ENCODE measurements at places on chromosomes 4 and X.

GRCh38 chrX:120016068-120016441 is 61.4 kb downstream of the RHOXF2B start:
- no peak for DNase-seq

DNA sequence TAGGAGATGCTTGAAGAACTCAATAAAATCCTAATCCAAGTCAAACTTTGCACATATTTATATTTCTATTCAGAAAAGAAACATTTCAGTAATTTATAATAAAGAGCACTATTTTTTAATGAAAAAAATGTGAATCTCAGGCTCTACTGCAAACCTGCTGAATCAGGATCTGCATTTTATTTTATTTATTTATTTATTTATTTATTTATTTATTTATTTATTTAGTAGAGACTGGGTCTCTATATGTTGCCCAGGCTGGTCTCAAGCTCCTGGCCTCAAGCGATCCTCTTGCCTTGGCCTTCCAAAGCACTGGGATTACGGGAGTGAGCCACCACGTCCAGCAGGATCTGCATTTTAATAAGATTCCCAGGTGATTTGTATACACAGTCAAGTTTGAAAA is 16.0 kb downstream of the SUPT20HL1 start:
- DNase-seq: no peak

- DNase-seq: no peak
Measured at GRCh38 chrX:118114971-118115370, 1.6 kb downstream of the KLHL13 start.

- DNase-seq: no peak
Measured at GRCh38 chr4:137530176-137530575, 2.1 kb downstream of the PCDH18 start.

DNA sequence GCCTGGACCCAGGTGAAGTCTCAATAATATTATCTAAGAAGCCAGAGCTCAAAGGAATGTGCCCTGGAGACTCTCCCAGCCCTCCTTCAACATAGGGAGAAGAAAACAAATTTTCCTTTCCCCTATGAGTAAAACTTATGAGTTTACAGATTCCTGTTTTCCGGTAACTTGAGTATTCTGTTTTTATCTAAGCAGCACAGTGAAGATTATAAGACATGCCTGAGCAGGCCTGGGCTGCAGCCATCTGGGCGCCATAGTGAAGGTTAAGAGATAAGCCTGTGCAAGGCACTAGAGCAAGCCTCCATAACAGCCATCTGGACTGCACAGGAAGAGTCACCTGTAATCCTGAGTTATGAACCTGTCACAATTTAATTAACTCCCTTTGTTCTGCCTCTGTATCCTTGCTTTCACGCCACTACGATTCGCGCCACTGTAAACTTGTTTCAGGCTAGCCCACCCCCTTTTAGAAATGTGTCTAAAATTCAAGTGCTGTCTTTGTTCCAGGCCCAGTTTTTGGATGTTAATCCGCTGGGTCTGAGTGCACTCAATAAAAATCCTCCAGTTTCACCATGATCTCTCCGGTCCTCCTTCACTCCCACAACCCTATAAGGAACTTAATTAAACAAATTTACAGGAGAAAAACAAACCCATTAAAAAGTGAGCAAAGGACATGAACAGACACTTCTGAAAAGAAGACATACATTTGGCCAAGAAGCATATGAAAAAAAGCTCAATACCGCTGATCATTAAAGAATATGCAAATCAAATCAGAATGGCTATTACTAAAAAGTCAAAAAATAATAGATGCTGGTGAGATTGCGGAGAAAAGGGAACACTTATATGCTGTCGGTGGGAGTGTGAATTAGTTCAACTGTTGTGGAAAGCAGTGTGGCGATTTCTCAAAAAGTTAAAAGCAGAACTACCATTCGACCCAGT is 189.5 kb downstream of the APBB2 start:
- DNase-seq: no peak

GRCh38 chrX:116873671-116874070 is 410.9 kb upstream of the CT83 start:
- DNase-seq: no peak

- DNase-seq: no peak
Measured at GRCh38 chrX:9533611-9534010, 68.8 kb downstream of the TBL1X start.

DNA sequence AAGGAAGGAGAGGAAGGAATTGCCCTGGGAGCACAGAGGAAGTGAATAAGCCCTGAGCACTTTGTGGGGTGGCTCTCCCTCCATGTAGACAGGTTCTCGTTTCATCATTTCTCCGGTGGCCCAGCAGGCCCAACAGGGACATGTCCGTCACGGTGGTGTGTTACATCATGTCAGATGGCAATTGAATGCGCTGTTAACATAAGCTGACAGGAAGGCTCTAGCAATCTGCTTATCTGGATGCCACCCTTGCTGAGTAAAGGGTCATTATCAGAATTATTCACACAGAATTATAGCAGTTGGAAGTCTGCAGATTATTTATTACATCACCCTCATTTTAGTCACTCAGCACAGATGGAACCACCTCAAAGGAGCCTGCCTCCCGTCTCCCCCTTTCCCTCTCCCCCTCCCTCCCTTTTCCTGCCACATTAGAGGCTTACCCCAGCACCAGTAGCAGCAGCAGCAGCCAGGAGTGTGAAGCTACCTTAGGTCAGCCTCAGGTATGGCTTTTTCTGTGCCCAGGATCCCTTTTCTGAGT is 124.3 kb upstream of the TRIM2 start:
- no peak for DNase-seq

DNA sequence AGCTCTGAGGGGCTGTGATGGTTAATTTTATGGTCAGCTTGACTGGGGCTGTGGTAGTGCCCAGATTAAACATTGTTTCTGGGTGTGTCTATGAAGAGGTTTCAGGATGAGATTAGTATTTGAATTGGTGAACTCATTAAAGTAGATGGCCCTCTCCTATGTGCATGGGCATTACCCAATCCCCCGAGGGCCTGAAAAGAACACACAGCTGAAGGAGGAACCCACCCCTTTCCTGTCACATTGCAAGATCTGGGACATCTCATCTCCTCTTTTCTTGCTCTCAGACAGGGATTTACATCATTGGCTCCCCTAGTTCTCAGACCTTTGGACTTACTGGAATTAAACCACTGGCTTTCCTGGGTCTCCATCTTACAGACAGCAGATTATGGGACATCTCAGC is 29.4 kb upstream of the NDP start:
- no peak for DNase-seq

DNA sequence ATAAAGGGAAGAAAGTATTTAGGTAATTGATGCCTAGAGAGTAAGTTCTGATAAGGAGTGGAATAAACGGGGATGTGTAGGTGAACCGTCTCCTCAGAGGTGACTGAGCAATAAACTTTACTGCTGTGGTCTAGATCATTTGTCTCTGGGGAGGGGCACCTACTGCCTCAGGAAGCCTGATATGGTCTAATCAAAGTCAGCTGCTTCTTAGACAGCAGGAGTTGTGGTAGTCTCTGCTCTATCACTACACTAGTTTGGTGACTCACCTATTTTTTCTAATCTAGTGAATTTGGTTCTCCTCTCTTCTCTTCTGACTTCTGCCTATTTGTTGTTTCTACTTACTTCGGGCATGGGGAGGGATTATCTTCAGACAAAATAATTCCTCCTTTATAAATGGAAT is 95.1 kb upstream of the STIM2 start:
- no peak for DNase-seq

GRCh38 chr4:169063441-169063840 is 53.4 kb upstream of the CBR4 start:
- DNase-seq: no peak

DNA sequence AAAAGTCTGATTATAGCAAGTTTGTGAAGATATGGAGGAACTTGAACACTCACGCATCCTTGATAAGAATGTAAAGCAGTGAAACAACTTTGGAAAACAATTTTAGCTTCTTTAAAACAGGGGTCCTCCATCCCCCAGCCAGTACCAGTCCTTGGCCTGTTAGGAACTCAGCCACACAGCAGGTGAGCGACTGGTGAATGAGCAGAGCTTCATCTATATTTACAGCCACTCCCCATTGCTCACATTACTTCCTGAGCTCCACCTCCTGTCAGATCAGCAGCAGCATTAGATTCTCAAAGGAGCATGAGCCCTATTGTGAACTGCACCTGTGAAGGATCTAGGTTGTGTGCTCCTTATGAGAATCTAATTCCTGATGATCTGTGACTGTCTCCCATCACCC is 530.3 kb upstream of the PRKX start:
- DNase-seq: no peak

DNA sequence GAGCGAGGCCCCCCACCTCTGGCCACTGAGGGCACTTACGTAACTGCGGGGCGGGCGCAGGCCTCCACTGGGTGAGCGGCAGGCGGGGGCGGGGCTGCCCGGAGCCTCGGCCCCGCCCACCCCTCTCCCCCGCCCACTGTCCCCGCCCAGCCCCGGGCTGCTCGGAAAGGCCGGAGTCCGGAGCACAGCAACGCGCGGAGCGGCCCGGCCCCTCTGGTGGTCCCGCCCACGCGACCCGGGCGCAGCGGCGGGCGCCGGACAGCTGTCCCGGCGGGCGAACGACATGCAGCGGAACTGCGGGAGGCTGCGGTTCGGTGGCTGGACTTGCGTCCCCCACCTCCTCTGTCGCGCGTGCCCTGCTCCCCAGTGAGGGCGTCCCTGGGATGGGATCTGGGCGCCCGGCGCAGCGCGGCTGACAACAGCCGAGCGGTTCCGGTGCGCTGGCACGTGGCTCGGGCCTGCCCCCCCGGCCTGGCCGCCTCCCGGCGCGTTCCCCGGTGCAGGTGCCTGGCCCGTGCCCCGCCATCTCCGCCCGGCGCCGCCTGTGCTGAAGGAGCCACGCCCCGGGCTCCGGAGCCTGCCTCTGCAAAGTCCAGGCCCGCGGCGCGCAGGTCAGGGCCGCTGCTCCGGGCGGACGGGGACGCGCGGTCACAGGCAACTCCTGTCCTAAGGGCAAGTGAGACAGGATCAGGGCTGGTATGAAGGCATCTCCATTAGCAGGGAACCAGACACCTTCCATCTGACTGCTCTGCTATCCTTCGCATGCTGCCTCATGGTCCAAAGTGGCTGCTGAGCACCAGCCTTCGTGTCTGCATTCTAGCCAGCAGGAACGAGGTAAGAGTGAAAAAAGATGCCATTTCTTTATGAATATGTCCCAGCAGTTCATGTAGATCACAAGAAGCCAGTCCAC is 21.8 kb upstream of the JAKMIP1 start:
- no peak for DNase-seq

GRCh38 chr4:110181890-110182289 is 16.5 kb downstream of the ELOVL6 start:
- no peak for DNase-seq

GRCh38 chr4:60313611-60314178 is 886.4 kb upstream of the ADGRL3 start:
- DNase-seq: no peak
